Right atrium auricular region (tissue), 2 donors: ENCODE measurements at places on chromosomes 7 and 10. TPM values are rescaled to one million over a fixed set of nuclear protein-coding genes. Genes with fewer than 3 reads are reported as not detected.

DNA sequence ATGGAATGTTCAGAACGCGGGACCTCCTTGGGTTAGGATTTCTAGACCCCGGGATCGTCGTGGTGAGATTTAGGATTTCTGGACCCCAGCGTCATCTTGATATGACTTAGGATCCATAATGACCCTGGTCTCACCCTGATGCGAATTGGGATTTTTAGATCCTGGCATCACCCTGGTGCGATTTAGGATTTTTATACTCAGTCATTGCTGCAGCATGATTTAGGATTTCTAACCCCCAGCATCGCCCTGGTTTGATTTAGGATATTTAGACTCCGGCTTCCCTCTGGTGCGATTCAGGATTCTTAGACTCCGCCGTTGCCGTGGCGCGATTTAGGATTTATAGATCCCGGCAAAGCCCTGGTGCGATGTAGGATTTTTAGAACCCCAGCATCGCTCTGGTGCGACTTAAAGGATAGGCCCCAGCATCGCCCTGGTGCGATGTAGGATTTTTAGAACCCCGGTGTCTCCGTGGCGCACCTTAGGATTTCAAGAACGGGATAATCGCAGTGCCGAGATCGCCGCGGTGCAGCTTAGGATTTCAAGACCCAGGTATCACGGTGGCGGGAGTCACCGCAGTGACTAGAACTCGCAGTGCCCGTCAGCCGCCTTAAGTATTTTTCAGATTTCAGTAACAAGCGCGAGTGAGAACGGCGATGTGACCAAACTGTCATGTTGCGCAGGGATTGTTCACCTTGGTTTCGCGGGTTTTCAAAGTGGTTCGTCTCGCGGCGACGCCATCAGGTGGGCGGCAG lies 814 bp downstream of the MEST start:
- H3K36me3 ChIP-seq, result no peaks in the 10 kb centered on the region
- peak overlapping the region; percentile 26 for H3K4me3 ChIP-seq
- H3K27ac ChIP-seq, result no peak overlapping the region
- H3K27me3 ChIP-seq, result no peaks in the 10 kb centered on the region
- no peaks in the 10 kb centered on the region for H3K4me1 ChIP-seq
- no peak for DNase-seq

The CALD1 gene
- total RNA-seq, result 157 TPM

DNA sequence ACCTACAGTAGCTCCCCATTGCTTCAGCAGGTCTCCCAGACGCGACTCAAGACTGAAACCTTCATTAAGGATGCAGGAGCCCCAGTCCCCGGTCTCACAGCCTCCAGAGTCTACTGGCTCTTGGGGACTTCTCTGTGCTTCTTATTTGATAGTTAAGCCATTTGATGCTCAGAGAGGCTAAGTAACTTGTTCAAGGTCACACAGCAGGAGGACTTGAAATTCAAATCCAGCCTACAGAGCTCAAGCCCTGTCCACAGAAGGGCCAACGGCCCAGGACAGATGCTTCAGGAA lies 21.2 kb upstream of the ZMIZ1 start:
- peaks cover 8% of the 10 kb centered on the region for H3K4me1 ChIP-seq
- DNase-seq, result no peak
- H3K36me3 ChIP-seq, result no peaks in the 10 kb centered on the region
- H3K4me3 ChIP-seq, result no peak overlapping the region
- H3K27me3 ChIP-seq, result no peaks in the 10 kb centered on the region

DNA sequence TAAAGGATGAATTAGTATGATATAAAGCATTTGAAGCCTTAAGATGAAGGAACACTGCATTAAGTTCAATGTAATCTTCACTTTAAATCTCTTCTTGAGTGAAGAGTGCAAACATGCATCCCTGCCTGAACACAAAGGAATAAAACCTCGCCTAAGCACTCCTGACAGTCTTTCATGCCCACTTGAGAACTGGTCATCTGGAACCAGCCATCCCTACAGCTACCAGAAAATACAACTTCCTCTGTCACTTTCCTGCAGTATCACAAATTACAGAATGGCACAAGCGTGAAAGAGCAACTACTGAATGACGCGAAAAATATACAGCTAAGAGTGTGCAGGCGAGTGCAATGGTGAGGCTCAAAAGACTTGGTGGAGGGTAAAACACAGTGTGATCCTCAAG lies 1079.9 kb downstream of the CNTNAP2 start:
- H3K4me1 ChIP-seq, result no peaks in the 10 kb centered on the region
- H3K27me3 ChIP-seq, result no peaks in the 10 kb centered on the region
- H3K36me3 ChIP-seq, result no peaks in the 10 kb centered on the region
- DNase-seq, result no peak

The NUDT5 gene
- total RNA-seq, result 12.8 TPM

DNA sequence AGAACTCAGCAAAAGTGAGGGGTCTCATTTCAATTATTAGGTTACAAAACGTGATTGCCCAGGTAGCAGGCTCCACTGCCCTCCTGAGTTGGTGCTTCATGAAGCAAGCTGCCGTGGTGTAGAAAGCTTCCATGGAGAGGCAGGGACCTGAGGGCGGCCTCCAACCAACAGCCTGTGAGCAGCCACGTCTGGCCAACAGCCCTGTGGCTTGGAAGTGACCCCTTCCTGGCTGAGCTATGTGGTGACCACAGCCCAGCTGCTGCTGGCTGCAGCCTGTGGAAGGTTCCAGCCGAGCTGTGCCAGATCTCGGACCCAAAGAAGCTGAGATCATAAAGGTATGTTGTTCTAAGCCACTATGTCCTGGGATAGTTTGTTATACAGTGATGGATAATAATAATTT lies 122.5 kb upstream of the KLF6 start:
- DNase-seq, result peak; percentile 73
- H3K27me3 ChIP-seq, result no peaks in the 10 kb centered on the region
- H3K4me3 ChIP-seq, result no peak overlapping the region
- no peaks in the 10 kb centered on the region for H3K4me1 ChIP-seq
- H3K36me3 ChIP-seq, result no peaks in the 10 kb centered on the region

The ZNF853 gene
- 13.3 TPM for total RNA-seq

DNA sequence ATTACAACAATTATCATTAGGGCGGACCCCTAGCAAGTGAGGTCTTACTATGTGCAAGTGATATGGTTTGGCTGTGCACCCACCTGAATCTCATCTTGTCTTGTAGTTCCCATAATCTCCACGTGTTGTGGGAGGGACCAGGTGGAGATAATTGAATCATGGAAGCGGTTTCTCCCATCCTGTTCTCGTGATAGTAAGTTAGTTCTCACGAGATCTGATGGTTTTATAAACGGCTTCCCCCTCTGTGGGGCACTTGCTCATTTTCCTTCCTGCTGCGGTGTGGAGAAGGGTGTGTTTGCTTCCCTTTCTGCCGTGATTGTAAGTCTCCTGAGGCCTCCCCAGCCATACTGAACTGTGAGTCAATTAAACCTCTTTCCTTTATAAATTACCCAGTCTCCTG lies 96.1 kb upstream of the CDK6 start:
- H3K4me1 ChIP-seq, result no peaks in the 10 kb centered on the region
- no peak for DNase-seq
- no peaks in the 10 kb centered on the region for H3K36me3 ChIP-seq
- H3K4me3 ChIP-seq, result no peak overlapping the region
- H3K27me3 ChIP-seq, result no peaks in the 10 kb centered on the region

DNA sequence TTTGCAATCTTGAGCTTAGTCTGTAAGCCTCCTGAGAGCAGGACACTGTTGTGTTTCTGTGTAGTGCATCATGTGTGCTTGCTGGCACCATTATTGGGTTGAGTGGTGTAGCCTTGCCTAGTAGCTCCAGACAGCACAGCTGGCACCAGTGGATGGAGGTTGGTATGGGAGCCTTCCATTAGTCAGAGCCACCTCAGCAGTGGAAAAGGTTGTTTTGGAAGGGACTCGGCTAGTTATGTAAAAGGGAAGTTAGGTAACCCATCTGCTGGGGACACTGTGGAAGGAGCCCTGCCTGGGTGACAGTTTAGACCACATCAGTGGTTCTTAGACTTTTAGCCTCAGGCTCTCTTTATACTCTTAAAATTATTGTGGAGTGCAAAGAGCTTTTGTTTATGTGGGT lies 16.3 kb downstream of the MINDY4 start:
- no peak overlapping the region for H3K4me3 ChIP-seq
- peaks cover 30% of the 10 kb centered on the region for H3K36me3 ChIP-seq
- peaks cover 12% of the 10 kb centered on the region for H3K4me1 ChIP-seq
- DNase-seq, result no peak
- no peaks in the 10 kb centered on the region for H3K27me3 ChIP-seq
